Hypothalamus (tissue), 51 donors: ENCODE measurements at places on chromosomes 12 and 14.

DNA sequence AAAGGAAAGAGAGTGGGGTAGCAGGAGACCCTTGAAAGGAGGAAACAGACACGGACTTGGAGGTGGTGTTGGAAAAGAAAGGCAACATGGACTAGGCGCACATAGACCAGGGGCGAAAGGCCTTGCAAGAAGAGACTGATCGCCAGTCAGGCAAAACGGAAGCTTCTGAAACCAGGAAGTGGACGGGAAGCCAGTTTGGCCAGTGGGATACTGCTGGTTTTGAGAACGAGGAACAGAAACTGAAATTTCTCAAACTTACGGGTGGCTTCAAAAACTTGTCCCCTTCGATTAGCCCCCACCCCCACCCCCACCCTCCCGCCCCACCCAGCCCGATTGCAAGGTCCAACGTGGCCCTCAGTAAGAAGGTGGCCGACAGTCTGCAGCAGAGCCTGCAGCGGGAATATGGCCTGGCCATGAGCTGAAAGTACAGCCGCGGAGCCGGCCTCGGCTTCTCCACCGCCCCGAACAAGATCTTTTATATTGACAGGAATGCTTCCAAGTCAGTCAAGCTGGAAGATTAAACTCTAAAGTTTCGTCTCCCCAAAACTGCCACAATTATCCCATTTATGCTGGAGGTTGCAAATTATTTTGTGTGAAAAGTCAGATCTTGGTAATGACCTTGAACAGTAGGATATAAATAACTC lies 364.7 kb downstream of the BCAT1 start:
- DNase-seq, result no peak

DNA sequence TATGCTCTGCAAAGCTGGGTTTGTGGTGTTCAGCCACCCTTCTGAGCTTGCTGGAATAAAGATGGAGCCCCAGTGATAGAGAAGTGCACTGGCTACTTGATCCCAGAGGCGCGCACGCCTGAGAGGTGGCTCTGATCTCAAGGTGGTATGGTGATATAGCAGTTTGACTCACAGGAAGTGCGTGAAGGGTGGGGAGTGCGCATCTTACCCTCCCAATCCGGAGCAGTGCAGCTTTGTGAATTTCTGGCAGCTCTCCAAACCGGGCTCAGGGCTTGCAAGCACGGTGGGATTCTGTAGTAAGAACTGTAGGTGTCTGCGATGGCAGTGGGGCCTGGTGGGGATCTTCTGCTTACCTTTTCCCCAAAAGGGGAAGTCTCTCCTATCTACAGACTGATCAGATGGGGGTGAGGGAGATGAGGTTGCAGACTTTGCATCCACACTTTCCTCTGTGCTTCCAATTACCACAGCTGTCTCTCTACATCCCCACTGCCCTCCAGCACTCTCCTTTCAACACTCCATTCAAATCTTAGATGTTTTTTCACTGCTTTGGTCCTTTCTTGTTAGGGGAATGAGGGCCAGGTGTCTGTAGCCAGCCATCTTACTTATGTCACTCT lies 197.4 kb upstream of the SLC38A2 start:
- no peak for DNase-seq

- no peak for DNase-seq
Observed at GRCh38 chr14:91177073-91178034, 63.5 kb downstream of the DGLUCY start.

GRCh38 chr12:19971361-19972280 lies 396.7 kb upstream of the PDE3A start:
- DNase-seq, result no peak

GRCh38 chr14:65412856-65413738 lies 567 bp downstream of the FUT8 start:
- peak; percentile 36 for DNase-seq

DNA sequence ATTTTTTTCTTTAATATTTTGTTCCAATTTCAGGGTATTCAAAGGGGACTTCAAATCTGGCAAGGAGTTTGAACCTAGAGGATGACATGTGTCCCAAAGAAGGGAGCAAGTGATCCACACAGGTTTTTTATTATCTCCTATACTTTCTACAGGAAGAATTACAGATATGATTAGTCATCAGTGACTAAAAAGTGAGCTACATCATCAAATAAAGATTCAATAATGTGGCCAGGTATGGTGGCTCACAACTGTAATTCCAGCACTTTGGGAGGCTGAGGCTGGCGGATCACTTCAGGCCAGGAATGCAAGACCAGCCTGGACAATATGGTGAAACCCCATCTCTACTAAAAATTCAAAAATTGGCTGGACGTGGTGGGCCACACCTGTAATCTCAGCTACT lies 24.2 kb downstream of the GLT8D2 start:
- no peak for DNase-seq

DNA sequence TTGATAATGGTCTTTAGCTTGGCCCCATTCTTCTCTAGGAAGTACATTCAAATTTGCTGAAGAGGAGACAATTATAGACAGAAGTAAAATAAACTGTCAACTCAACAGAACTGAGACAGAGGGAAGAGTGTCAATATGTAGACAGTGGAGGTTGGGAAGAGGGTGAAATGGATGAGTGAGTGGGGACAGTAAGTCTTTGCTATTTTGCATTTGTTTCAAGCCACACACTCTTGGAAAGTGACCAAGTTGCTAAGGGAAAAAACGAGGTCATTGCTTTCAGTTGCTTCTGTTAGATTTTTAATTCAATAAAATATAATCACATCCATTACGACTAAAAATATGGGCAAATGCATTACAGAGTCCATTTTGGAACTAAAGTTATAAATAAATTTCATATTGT lies 47.8 kb downstream of the BTBD7 start:
- no peak for DNase-seq

DNA sequence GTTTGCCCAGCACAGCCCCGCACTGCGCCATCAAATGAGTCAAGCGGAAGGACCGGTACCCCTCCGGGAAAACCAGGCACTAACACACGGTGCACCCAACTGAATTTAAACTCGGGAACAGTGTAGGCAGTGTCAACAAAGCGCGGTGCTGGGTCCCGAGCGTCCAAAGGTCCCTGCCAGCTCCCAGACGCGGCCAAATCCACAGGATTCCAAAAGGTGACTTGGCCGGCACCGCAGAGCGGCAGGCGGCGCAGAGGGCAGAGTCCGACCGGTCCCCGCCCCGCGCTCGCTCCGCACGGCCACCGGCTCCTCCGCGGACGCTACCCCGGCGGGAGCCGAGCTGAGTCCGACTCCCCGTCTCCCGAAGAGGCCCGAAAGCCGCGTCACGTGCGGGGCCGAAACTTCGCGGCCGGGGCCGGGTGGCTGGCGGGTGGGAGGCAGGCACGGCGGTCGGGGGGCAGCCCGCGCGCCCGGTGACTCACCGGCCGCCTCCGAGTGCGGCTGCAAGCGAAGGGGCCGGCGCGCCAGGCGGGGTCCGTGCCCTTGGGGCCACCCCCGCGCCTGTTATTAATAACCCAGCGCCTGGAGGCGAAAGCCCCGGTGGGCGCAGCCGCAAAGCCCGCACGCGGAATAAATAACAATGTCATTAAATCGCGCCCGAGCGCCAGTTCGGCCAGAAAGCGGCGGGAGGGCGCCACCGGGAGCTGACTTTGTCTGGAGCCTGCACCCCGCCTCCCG lies 863 bp downstream of the DENND5B start:
- peak; percentile 77 for DNase-seq

- DNase-seq, result no peak
Observed at GRCh38 chr14:35240231-35240630, 52.0 kb upstream of the PSMA6 start.

GRCh38 chr14:63909984-63910383 lies 57.2 kb downstream of the SYNE2 start:
- DNase-seq, result no peak

- peak; percentile 74 for DNase-seq
Observed at GRCh38 chr14:57390037-57390805, at the start of gene NAA30. NAA30 (plus strand) TSS chr14:57390586; CDS start chr14:57390958, 372 bp downstream.

- no peak for DNase-seq
Observed at GRCh38 chr12:125193376-125194152, 128.3 kb downstream of the AACS start.

DNA sequence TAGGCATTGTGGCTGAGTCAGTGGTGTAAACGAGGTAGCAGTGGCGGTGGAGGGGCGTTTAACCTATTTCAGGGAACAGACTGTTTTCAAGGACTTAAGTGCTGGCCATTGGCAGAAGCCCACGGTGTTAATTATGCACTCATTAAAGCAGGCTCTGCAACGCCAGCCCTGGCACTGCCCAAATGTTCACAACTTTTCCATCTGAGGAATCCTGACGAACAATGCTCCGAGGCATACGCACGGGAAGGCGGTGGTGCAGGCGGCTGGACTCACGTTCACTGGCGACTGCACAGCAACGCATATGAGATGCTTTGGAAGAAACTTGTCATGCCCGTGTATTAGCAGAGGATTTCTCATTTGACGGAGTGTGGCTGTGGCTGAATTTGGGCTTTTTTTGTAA lies 70.6 kb upstream of the SLC24A4 start:
- peak; percentile 52 for DNase-seq

GRCh38 chr14:58296726-58297125 lies 1.6 kb upstream of the ARID4A start:
- no peak for DNase-seq

- DNase-seq, result no peak
Observed at GRCh38 chr14:38367922-38368321, 112.0 kb upstream of the CLEC14A start.

DNA sequence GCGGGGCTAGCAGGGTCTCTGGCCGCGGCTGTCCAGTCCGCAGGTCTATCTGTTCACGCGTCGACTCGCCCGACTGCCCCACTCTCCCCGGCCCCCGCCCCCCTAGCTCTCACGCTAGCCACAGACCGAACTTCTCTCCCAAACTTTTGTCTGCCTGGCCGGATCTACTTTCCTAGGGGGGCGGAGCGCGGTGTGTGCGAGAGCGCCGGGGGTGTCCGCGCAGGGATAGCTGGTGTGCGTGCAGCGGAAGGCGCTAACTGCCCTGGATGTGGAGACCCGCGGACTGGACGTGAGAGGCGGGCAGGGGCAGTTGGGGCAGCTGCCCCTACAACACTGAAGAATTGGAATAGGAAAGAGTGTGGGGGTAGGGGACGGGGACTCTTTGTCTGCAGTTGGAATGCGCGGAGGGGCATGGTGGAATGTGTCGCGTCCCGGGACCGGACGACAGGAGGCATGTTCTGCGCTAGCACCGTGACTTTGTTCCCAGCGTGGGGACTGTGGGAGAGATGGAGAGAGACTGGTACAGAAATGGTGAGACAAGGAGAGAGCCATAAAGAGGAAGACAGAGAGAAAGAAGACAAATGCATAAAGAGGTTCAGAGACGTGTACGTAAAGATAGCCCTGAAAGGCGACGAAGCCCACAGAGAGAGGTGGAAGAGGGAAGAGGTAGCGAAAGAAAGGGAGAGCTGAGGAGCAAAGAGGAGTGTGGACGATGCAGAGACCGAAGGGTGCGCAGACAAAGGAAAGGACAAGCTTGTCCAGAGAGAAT lies at the start of gene AJUBA:
TSS of gene AJUBA (minus strand) at position 75 of the 769 bp plus-strand sequence. CDS start 285 bp downstream, outside the sequence.
- no peak for DNase-seq

DNA sequence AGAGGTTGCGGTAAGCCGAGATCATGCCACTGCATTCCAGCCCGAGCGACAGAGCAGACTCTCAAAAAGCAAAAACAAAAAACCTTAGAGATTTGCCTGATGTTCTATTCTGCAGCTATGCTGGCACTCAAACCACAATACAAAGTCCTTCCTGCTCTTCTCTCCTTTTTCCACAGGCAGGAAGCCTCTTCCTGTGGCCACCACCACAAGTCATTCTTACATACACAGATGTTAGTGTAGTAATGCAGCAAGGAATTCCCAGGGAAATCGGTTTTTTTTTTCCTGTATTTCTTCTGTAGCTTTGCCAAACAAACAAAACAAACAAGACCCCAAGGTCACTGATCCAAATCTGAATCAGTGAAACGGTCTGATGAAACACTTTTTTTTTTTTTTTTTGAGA lies 104.3 kb downstream of the FIGNL2 start:
- no peak for DNase-seq

- no peak for DNase-seq
Observed at GRCh38 chr14:51182131-51182565, 57.9 kb upstream of the TMX1 start.

- DNase-seq, result peak; percentile 38
Observed at GRCh38 chr12:24562771-24563431, 386.0 kb downstream of the BCAT1 start.

DNA sequence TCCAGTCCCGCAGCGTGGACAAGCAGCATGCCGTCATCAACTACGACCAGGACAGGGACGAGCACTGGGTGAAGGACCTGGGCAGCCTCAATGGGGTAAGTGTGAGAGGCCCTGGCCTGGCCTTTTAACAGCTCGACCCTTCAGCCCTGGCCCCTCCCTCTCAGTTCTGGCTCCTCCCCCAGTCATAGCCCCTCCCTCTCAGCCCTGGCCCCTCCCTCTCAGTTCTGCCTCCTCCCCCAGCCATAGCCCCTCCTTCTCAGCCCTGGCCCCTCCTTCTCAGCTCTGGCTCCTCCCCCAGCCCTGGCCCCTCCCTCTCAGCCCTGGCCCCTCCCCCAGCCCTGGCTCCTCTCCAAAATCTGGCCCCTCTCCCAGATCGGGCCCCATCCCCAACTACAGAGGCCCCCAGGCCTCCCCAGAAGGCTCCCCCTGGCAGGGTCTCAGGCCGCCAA lies 11.2 kb downstream of the CEP170B start:
- DNase-seq, result no peak

GRCh38 chr12:11600199-11600598 lies 49.3 kb upstream of the ETV6 start:
- DNase-seq, result no peak

DNA sequence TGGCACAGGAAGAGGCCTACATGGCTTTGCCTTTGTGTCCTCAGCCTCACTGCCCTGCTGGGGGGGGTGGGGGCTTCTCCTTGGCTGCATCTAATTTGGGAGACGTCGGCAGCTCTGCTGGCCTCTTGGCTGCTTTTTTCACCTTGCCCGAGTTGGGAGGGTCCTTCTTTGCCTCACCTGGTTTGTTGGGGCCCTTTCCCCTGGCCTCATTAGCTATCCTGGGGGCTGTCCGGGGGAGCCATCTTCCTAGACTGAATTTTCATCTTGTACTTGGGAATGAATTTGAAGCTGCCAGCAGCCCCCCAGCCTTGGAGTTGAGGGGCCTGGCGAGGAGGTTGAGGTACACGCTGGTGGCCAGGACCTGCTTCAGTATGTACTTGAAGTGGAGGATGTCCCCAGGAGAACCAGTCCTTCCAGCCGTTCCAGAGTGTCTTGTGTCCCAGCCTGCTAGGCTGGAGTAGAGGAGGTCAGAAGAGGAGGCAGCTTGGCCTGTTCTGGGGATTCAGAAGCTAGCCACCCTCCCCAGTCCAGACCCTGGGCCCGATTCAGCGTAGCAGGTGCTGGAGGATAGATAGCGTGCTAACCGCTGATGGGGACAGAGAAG lies 70.7 kb upstream of the VASH1 start:
- DNase-seq, result no peak

- no peak for DNase-seq
Observed at GRCh38 chr12:107522692-107523477, 162.7 kb upstream of the PWP1 start.
